ENCODE measurements at places on chromosomes 2 and 18.
A peak's percentile ranks its signal among the peaks of the same experiment; 100 is the strongest.

- no peak for DNase-seq
Observed at GRCh38 chr2:216284708-216285107, 87.6 kb downstream of the MARCHF4 start.

DNA sequence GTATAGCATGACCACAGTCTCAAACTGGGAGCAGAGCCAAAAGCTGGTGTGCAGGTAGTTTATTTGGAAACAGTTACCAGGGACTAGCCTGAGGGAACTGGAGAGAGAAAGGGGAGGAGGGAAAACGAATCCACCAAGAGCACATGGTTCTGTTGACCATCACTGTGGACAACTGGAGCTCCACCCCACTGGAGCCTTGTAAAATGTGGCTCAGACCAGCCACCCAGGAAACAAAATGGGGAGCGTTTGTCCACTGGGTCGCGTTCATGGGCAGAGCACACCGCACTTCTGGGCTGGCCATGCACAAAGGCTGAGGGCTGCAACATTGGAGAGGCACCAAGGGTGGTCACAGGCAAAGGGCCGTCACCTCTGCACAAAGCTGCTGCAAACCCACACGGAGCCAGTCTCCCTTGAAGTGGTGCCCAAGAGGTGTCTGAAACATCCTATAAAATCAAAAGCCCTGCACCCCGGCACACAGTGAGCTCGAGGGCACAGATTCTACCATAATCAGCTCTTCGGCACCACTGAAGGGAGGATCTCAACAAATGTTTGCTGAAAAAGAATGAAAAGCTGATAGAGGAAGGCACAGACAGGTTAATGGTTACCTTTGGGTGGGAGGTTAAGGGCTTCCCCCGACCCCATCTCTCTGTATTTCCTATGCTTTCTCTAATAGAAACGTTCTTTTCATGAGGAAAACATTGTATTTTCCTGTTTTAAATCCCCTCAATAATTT, 192.9 kb downstream of the INHBB start:
- DNase-seq: no peak

DNA sequence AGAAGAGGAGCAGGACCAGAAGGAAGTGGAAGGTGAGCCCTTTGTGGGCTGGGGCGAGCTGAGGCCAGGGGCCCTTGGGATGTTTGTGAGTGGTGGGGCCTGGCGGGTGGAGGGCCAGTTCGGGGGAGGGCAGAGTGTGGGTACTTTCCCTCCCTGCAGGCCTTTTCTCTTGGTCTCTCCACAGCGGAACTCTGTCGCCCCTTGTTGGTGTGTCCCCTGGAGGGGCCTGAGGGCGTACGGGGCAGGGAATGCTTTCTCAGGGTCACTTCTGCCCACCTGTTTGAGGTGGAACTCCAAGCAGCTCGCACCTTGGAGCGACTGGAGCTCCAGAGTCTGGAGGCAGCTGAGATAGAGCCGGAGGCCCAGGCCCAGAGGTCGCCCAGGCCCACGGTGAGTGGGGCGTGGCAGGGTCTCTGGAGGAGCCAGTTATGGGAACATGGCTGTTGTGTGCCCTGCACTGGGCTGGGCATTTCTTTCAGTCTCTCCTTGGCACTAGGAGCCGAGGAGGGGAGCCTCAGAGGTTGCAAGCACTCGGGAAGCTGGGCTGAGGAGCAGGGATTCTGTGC, 10.8 kb downstream of the STK11IP start:
- no peak for DNase-seq

DNA sequence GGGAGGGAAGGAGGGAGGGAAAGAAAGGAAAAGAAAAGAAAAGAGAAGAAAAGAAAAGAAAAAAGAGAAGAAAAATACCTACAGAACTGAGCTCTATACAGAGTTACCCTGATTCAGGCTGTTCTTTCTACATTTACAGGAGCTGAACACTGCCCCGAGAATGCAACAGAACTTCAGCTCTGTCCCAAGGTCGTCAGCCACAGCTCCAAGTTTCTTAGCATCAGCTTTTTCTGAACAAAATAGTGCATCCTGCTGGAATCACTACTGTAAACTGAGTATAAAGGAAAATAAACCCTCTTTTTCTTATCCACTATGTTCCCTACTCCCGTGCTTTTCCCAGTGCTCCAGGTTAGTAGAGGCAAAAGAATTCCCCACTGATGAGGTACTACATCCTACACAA, 4.7 kb upstream of the PPP4R1 start:
- no peak for DNase-seq

GRCh38 chr2:111659361-111660333, 224.3 kb downstream of the ANAPC1 start:
- DNase-seq: peak; percentile 71

GRCh38 chr2:64400105-64400728, 53.7 kb upstream of the LGALSL start:
- DNase-seq: no peak

- no peak for DNase-seq
Observed at GRCh38 chr18:24546307-24546706, 85.9 kb downstream of the HRH4 start.

DNA sequence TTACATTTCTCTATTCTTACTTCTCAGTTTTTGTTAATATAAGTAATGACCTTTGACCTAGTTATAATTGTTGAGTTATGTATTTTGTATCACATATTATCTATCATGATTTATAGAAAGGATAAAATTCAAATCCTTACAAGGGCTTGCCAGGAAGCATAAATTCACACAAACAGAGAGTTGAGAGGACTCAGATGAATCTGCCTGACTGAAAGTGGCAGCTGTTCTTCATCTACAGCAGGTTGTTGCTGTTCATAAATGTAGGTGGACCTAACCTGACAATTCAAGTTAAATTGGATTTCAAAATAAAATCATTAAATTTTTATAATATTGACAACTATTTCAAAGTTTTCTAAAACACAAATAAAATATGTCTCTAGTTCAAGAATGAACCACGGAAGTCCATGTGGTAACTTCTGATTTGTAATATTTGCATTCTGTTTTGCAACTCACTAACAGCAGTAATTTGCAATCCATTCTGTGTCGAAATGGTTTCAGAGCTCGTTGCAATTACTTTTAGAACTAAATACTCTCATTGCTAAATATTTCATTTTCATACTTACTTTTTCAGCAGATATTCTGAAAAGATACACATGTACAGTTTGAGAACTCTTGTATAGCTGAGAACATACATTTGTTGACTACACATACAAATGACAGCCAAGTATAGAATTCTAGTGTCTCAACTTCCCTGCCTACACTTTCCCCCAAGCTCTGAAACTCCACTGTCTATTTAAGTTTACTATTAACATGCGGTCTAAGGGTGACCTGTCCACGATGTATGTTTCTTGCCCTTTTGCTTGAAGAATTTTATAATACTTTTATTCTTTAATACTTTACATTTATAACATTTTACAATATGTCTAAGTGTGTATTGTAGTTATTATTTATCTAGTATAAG, 25.7 kb downstream of the SCN7A start:
- no peak for DNase-seq

- no peak for DNase-seq
Observed at GRCh38 chr2:114031605-114032505, 142.0 kb downstream of the ACTR3 start.

- DNase-seq: no peak
Observed at GRCh38 chr2:30371772-30372373, 75.2 kb upstream of the LCLAT1 start.

- no peak for DNase-seq
Observed at GRCh38 chr18:35000457-35000856, 40.8 kb upstream of the MAPRE2 start.

DNA sequence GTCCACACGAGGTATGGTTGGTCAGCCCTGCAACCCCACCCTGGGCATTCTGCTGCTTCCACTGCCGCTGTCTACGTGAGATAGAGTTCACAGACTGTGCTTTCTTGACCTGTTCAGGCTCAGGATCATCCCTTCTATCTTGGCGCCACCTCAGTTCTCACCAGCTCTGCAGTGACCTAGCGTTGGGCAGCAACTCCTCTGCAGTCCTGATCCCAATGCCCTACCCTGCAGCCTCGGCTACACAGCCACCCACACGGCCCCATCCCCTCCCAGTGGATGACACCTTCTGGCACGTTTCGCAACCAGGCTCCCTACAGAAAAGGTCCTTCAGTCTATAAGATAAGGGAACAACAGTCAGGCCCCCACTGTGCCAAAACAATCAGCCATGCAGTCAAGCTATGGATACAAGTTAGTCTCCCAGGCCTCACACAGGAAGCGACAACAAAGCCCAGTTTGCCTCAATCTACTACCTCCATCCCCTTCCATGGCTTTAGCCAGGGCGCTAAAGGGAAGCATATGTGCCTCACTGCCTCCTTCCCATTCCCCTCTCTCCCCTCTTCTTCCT, 317.9 kb upstream of the PKDCC start:
- no peak for DNase-seq

GRCh38 chr2:10594481-10594880, 95.3 kb downstream of the NOL10 start:
- DNase-seq: no peak

- DNase-seq: no peak
Observed at GRCh38 chr18:10752382-10752781, 226.6 kb downstream of the NAPG start.

- DNase-seq: no peak
Observed at GRCh38 chr18:76137216-76137615, 357.8 kb downstream of the ZNF516 start.

DNA sequence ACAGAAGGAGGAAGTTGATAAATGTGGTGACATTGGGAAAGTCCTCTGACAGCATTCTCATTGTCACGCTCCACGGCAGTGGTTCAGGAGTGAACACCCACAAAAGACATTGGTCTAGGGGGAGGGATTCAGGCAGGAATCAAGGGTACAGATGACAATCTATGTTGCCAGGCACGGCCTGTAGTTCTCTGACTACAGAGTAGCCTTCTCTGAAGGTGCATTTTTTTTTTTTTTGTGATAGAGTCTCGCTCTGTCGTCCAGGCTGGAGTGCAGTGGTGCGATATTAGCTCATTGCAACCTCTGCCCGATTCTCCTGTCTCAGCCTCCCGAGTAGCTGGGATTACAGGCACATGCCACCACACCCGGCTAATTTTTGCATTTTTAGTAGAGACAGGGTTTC, 7.4 kb upstream of the MOB1A start:
- peak; percentile 86 for DNase-seq

DNA sequence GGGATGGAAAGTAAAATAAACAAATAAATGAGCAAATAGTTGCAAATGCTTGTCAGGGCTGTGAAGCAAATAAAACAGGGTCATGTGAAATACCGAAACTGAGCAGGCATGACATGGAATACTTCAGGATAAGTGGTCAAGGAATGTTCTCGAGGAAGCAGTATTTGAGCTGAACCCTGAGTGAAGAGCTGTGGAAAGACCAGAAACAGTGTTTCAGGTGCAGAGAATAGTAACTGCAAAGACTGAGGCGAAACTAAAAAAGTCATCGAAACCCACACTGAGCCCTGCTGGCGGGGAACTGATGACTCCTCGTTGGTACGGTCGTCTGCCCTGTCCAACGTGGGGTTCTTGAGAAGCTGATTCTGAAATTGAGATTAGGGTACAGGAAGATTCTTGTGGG, 27.2 kb upstream of the MYCN start:
- no peak for DNase-seq

GRCh38 chr2:174846941-174847938, 83.0 kb upstream of the CHRNA1 start:
- no peak for DNase-seq

- no peak for DNase-seq
Observed at GRCh38 chr2:122830157-122830556, 1074.7 kb downstream of the TSN start.

DNA sequence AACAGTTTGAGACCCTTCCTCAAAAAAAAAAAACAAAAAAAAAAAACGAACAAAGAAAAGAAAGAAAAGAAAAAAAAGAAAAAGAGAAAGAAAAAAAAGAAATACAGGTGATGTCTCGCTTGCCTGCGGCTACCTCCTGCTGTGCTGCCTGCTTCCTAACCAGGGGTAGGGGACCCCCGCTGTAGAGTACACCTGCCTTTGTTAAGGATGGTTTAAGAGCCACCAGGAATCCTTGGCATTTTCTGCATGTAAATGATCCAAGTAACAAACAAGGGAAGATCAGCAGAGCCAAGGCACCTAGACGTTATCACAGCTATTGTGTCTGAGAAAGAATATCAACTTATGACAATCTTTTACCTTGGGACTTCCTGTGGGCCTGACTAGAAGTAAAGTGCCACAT, 856.8 kb upstream of the GCFC2 start:
- DNase-seq: no peak
